ENCODE measurements at places on chromosomes 7 and 10.

DNA sequence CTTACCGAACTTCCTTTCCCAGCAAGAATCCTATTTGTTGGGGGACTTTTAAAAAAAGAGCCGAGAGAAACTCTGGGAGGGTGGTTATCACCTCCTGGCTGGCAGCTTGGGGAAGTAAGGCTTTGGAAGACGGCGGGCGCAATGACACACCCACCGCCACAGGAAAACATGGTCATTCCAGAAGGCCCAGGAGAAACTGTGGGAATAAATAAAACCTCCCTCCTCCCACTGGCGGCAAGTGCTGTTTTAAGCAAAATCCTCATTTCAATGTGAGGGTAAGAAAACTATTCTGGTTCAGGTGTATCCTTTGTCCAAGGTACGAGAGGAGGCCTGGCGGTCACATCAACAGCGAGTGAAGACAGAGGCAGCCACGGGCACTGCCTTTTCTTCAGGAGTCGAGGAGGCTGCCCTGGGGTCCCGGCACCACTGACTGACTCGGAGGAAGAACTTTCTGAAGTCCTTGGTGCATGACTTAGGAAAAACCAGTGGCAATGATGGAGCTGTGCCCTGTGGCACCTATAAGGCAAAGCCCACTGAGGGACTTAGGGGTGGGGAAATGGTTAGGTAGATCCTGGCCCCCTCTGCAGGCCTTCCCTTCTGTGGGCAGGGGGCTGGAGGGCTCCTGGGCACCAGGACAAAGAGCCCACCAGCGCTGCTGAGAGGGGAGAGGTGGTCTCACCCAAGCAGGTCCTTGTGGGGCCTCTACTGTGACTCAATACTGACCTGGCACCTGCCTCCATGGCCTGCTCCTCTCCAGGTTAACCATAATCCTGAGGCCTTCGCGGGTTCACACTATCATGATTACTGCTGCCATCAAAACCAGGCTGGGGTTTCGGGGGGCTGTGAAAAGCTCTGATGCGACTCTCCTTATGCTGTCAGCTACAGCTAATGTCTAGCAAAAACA lies 21.4 kb downstream of the DNAJB12 start:
- peak; percentile 82 for DNase-seq

GRCh38 chr7:26499315-26499897 lies 207.7 kb downstream of the SNX10 start:
- no peak for DNase-seq

GRCh38 chr10:548238-548901 lies 141.1 kb downstream of the DIP2C start:
- no peak for DNase-seq

- no peak for DNase-seq
Measured at GRCh38 chr10:75292794-75293445, 57.2 kb upstream of the COMTD1 start.

DNA sequence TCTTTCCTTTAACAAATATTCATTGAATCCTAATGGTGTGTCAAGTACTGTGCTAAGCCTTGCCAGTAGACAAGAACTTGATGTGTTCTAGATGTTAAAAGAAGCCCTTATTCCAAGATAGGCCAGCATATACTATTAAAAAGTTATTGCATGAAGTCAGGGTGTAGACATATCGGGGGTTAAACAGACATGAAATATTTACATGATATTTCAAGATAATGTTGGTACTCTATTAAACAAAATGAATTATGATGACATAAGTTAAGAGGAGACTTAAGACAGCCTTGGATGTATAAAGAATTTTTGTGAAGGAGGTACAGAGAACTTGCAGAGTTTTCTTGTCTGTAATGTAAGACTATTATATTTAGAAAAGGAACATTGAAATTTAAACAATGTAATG lies 44.8 kb downstream of the HDAC9 start:
- DNase-seq: no peak

DNA sequence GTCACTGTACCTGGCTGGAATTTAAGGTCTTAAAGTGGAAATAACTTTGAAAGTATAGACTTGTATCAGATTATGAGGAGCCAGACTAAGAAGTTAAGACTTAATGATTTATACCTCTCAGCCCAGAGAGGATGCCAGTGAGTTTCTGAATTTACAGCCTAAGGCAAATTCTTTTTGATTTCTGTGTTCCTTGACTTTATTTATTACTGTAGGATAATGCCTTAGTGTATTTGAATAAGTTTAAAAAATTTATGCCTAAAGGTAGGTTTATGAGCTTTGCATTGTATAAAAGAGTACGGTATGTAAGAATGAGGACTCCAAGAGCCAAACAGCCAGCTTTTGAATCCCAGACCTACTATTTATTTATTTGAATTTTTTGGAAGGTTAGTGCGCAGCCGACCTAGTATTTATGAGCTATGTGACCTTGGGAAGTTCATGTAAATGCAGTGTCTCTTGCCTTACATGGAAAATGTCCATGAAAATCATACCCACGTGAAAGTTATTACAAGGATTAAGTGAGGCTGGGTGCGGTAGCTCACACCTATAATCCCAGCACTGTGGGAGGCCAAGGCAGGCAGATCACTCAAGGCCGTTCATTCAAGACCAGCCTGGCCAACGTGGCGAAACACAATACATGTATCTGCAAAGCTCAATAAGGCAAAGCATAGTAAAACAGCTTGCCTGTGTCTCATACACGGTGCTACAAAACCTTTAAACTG lies 174.6 kb downstream of the AUTS2 start:
- DNase-seq: no peak

GRCh38 chr10:33939892-33940291 lies 605.4 kb upstream of the NRP1 start:
- DNase-seq: no peak

- DNase-seq: no peak
Measured at GRCh38 chr7:55344840-55345239, 20.3 kb upstream of the LANCL2 start.

DNA sequence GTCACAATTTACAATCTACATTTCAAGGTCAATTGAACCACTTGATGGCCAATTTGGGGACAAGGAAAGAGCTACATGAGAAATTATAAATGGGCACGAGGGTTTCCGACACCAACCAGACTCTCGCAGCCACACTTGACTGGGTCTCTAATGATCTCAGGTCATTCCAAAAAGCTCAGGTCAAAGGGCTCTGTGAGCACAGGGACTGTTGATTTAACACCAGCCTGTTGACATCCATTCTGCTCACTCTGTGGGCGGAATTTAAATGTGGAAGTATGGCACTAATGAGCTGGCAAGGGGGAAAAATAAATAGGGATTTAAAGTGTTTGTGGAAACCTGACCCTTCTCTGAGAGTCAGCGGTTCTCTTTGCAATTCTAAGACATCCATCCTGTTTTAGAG lies 810.7 kb upstream of the AUTS2 start:
- DNase-seq: no peak

DNA sequence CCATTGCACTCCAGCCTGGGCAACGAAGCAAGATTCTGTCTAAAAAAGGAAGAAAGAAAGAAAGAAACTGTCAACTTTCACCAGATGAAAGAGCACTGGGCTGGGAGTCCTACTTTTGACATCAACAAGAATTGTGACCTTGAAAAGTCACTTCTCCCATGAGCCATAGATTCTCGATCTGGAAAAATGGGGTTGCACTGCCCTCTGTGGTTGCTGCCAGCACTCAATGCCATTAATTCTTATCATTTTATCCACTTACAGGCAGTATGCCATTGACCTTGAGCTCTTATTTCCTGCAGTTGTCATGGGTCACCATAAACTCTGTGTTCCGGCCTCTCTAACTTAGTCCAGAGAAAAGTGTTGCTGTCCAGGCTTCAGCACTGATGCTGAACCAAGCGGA lies 137.2 kb downstream of the NOC3L start:
- no peak for DNase-seq

GRCh38 chr10:98472196-98472595 lies 25.5 kb upstream of the HPS1 start:
- DNase-seq: no peak

DNA sequence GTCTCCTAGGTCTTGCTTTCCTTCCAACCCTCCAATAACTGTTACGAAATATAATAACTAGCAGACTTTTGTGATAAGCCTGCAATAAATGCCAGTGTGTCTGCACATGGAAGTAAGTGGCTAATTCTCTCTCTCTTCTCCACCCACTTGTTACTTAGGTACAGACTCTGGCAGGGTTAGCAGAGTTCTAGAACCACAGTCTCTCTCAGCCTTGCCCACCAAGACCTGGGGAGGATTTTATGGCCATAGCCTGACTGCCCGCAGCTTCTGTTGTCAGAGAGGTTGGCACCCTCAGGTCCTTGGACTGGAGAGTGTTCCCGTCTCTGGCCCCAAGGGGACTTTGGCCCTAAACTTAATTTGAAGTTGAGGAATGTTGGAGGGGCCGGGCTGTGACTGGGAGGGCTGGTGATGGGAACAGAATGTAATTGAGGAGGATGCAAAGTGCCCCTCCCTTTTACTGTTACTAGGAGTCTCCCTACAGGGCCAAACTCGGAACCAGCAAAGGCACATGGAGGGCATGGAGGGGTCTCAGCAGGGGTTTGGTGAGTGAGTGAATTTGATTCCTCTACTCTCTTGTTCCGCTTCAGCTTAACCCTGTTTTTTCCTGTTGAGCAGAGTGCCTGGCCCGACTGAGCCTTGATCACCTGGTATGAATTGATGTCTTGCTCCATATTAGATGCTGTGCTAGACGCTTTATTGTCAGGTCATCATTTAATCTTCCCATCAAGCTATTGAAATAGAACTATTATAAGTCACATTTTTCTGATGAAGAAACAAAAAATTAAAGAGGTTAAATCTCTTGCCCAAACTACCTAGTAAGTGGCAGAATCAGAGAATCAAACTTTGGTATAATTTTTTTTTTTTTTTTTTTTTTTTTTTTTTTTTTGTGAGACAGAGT lies 37.0 kb upstream of the LCOR start:
- no peak for DNase-seq

GRCh38 chr7:79610748-79611304 lies 157.4 kb upstream of the MAGI2 start:
- DNase-seq: no peak

GRCh38 chr10:91805110-91805838 lies 7.0 kb downstream of the TNKS2 start:
- DNase-seq: no peak

DNA sequence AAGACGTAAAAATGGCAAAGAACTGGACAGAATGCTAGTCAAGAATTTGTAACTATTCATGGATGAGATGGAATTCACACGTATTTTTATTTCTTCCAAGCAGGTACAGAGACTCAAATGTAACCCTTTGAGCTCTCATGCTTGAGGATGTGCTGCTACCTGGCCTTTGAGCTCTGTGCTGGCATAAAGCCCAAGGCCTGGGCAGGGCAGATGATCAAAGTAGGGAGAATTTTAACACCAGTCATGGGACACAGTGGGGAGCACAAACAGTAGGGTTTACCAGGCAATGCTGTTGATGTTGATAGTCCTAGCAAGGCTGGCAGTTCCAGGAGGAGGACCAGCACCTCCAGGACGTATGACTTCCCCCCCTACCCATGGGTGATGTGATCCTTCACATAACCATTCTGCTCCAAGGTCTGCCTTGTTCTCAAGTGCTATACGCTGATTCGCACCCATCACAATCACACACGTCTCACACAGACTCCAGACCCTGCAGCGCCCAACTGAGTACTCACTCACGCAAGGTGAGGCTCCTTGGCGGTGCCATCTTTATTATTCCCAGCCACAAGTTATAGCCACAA lies 48.6 kb upstream of the DLG5 start:
- DNase-seq: no peak

DNA sequence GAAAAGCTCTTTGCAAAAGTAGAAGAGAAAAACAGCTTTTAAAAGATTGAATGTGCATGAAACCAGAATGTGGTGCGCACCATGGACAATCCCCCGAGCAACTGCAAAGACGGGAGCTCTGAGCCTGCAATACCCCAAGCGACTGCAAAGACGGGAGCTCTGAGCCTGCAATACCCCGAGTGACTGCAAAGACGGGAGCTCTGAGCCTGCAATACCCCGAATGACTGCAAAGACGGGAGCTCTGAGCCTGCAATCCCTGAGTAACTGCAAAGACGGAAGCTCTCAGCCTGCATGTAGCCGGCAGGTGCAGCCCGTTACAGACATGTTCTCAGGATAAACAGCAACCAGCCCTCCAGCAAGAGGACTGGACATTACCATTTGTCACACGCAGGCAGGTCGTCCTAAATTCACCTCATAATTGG lies 6.2 kb downstream of the ZNF775 start:
- no peak for DNase-seq

DNA sequence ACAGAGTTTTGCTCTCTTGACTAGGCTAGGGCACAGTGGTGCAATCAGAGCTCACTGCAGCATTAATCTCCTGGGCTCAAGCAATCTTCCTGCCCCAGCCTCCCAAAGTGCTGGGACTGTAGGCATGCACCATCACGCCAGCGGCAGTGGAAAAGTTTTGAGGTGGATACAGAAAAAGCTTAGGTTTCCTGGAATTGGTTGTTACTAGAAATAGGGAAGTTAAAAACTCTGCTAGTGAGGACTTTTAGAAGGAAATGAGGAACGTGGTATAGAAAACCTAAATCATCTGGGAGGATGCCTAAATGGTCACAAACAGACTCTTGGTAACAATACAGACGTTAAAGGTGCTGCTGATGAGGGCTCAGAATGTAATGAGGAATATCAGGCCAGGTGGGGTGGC lies 10.9 kb upstream of the SNX8 start:
- DNase-seq: no peak

- peak; percentile 84 for DNase-seq
Measured at GRCh38 chr7:24821045-24821753, 63.9 kb upstream of the GSDME start.

DNA sequence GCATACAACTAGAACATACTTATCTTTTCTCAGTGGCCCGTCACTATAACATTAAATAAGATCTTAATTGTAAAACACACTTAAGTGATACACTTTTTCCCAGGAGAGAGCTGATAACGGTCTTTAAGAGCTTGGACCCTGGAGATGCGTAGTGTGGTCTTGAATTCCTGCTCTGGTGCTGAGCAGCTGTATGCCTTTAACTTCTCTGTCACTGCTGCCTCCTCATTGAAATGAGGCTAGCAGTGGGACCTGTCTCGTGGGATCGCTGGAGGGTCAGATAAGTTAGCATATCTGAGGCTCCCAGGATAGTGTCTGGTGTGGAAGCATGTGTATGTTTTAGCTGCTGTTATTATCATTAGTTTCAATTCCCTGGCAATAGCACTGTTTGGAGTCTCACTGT lies 194.9 kb downstream of the SDK1 start:
- DNase-seq: no peak

GRCh38 chr10:86964847-86965190 lies 3.5 kb upstream of the ADIRF start:
- peak; percentile 52 for DNase-seq

DNA sequence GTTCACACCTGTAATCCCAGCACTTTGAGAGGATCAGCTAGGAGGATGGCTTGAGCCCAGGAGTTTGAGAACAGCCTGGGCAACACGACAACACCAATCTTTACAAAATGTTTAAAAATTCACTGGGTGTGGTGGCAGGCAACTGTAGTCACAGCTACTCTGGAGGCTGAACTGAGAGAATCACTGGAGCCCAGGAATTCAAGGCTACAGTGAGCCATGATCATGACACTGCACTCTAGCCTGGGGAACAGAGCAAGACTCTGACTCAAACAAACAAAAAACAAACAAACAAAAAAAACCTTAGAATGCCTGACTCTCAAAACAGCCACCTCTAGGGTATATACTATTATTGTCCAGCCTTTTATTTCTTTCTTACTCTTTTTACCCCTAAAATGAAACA lies 56.5 kb upstream of the PAPSS2 start:
- no peak for DNase-seq

- DNase-seq: no peak
Measured at GRCh38 chr7:100122568-100122967, 3.1 kb downstream of the CNPY4 start.

Data from activated CD8-positive, alpha-beta memory T cell treated with anti-CD3 and anti-CD28 coated beads, Interleukin-2, amount 50 U/mL, for 48 hours (primary cell).